ENCODE measurements at places on chromosomes 5 and 9.

DNA sequence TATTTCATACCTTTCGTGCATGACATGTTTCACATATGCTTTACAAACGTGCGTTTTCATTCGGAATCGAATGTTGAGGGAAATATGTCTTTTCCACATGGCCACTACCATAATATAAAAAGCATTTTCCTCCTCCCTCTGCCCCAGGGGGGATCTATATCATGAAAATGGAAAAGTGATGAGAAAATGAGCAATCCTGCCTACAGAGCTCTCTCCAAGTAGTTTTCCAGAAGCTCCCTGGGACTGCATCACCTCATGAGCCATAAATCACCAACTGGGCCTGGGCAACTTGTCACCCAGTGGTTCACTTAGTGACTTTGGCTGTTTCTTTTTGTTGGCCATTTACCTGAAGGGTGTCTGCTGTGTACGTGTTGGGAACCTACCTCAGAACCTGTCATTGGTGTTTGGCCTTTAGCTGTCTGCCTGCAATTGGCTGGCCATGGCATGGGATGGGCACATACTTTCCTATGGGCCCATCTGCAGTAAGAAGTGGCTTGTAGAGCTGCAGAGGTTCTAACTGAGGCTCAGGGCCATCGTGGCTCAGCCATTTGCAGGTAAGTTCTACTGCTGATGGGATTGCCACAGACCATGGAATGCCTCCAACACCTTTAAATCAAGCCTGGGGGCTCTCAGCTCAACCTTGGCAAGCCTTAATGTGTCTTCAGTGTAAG, 9.5 kb upstream of the TIFAB start:
- no peak for DNase-seq

- DNase-seq, result no peak
Measured at GRCh38 chr5:117230375-117230774, 655.8 kb upstream of the SEMA6A start.

DNA sequence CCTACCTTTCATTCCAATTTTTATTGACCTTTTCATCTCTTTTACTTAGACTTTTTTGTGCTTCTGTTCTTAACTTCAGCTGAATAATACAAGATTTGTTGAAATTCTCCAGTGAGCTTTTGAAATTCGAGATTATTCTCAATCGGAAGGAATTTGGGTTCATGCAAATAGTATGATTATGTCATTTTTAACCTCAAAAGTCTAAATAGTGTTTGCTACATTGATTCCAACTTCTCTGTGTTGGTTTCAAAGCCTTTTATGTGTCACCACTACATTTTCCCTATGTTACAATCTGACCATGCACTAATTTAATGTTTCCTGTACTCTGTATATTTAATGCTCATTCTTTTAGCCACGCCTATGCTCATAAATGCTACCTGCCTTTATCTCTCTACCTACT, 44.1 kb downstream of the VPS13A start:
- DNase-seq, result no peak

- DNase-seq, result no peak
Measured at GRCh38 chr9:2024888-2025782, 10.0 kb downstream of the SMARCA2 start.

- no peak for DNase-seq
Measured at GRCh38 chr5:54876-55569, 36.9 kb upstream of the PLEKHG4B start.

All from stimulated activated CD8-positive, alpha-beta memory T cell treated with anti-CD3 and anti-CD28 coated beads, Interleukin-4, amount 100 ng/mL, for 1 hour (primary cell).